ENCODE measurements at places on chromosomes 7 and 10.

DNA sequence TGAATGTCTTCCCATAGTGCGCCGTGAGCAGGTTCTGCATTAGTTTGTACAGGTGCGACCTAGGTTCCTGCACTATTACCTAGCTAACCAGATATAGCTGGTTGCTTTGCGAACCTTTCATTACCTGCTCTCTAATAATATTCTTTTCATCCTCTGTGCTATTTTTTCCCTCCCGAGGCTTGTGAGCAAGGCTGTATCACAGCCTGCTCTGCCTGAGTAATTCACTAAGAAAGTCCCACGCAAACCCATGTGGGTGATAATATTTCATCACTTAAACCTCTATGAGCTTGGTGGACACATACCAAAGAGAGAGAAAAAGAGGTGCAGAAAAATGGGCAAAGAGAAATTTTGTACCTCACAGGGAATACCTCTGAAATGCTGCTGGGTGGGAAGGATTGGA, 8.4 kb downstream of the INHBA start:
- DNase-seq: no peak

DNA sequence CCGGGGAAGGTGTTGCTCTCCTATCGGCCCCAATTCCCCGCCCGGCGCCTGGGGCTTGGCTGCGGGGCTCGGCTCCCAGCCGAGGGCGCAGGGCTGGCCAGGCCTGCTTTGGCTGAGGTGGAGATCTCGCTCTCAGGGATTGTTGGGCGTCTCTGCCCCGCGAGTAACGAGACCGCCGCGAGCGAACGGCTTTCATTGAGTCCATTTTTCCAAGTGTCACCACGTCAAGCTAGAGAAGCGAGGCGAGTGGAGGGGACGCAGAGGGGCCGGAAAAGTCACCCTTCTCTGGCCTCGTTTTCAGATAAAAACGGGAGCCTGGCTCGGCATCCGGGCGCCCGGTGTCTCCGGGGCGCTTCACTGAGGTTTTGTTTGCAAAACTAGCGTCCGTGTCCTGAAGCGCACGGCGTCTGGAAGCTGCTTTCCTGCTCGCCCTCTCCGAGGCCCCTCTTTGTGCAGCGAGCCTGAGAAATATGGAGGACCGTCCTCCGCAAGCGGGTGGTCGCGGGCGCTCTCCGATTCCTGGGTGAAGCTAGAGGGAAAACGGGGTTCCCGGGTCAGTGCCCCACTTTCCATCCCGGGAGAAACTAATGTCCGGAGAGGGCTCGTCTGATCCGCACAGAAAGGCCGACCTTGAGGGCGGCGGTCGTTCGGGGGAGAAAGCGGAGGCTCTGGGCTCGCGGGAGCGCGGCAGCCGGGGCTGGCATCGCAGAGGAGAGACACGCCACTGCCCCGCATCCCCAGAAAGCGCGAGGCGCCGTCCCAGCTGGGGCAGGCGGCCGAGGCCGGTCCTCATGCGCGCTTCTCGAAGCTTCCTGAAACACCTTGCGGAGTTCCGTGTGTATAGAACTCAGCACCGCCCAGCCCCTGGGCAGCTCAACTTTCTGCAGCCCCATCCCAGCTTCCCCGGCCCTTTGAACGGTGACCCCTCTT, 3.5 kb upstream of the EN2 start:
- no peak for DNase-seq

DNA sequence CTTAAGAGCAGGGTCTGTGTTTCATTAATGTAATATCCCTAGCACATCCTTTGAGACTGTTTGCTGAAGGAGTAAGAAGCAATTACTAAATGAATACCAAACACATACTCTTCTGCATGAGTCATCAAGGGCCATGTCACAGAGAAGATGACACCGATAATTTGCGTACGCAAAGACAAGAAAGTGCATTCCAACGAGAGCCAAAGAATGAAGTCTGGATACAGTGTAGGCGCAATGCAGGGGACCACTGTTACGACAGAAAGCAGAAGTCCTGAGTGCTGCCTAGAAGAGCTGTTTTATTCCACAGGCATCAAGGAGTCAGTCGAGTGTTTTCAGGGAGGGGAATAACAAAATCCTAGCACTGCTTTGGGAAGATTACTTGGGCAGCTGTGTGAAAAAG, 62.7 kb downstream of the VPS41 start:
- DNase-seq: no peak

GRCh38 chr7:135936497-135937217, 40.5 kb downstream of the MTPN start:
- DNase-seq: no peak

- no peak for DNase-seq
Observed at GRCh38 chr10:70324339-70324861, 40.6 kb upstream of the NPFFR1 start.

- no peak for DNase-seq
Observed at GRCh38 chr7:78576236-78576635, 777.7 kb downstream of the PHTF2 start.

DNA sequence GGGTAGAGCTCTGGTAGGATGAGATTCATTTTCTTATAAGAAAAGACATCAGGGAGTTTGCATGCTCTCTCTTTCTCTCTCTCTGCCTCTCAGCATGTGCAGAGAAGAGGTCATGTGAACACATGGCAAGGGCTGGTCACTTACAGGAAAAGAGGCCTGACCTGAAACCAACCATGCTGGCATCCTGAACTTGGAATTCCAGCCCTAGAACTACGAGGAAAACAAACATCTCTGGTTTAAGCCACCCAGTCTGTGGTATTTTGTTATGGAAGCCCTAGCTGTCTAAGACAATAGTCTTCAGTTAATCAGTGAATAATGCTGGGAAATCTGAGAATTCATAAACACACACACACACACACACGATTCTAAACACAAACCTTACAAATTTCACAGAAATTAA, 1104.2 kb upstream of the LRRN3 start:
- DNase-seq: no peak

GRCh38 chr7:110813986-110814385, 276.9 kb upstream of the LRRN3 start:
- DNase-seq: no peak

DNA sequence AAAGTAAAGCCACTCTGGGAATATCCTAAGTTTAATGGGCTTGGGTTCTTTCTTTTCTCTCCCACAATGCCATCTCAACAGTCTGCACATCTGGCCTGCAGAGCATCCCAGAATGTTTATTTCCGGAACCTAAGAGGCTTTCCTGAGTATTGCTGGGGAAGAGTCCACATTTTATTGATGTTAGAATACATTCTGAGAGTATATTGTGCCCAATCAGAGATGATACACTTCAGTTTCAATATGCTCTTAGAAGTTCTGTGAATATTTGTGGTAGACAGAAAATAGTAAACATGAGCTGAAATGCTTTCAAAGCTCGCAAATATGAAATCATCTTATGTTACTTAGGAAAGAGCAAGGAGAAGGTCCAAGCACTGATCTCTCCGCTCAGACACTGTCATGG, 200.6 kb downstream of the TWIST1 start:
- no peak for DNase-seq

DNA sequence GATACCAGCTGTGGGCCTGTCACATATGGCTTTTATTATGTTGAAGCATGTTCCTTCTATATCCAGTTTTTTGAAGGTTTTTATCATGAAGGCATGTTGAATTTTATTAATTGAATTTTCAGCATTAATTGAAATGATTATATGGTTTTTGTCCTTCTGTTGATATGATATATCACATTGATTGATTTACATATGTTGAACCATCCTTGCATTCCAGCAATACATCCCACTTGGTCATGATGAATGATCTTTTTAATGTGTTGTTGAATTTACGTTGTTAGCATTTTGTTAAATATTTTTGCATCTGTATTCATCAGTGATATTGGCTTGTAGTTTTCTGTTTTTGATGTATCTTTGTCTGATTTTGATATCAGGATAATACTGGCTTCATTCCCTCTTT, 21.2 kb downstream of the PRSS37 start:
- DNase-seq: no peak

DNA sequence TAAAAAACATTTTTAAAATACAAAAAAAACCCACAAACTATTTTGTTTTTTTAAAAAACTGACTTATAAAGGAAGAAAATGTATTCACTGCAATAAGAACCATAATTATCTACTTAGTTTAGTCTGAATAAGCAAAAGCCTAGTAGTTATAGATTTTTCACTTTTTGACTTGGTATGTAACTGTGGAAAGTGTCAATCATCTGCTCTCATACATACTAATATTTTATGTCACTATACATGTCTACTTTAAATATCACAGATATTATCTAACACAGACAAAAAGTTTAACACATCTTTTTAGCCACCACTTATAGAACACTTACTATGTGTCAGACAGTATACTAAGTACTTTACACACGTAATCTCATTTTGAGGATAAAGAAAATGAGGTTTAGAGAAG, 3.2 kb upstream of the JMJD1C start:
- no peak for DNase-seq

- DNase-seq: no peak
Observed at GRCh38 chr10:49001870-49002672, 62.4 kb upstream of the LRRC18 start.

DNA sequence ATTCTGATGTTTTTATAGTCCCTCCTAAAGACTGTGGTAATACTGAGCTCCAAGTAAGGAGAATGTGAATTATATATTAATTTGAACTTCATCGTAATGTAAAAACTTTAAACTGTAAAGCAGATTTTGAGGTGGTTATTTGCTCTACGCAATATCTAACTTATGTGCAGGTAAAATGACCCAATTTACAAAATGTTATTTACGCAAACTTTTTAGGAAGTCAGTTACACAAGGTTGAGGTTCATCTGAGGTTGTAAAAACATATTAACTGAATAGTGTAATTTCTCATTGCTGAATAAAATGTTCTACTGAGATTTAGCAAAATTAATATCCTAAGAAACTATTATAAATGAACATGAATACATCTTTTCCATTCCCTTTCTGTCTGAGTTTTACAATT, 15.8 kb downstream of the GLCCI1 start:
- no peak for DNase-seq

DNA sequence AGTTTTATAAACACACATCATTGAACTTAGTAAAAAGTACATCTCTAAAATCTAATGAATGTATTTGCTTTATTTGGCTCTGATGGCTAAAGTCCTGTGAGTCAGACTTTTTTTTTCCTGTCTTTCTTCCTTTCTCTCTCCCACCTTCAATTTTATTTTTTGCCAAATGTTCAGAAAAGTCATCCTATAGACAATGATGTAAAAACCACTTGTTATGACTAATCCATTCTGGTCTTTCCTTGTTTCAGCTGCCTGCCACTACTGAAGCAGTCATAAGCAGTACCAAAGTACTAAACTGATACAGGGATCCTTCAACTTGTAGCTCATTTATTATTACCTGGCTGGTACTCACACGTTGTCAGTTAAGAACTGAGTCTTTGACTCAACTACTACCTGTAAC, 23.9 kb downstream of the HECTD2 start:
- DNase-seq: no peak

DNA sequence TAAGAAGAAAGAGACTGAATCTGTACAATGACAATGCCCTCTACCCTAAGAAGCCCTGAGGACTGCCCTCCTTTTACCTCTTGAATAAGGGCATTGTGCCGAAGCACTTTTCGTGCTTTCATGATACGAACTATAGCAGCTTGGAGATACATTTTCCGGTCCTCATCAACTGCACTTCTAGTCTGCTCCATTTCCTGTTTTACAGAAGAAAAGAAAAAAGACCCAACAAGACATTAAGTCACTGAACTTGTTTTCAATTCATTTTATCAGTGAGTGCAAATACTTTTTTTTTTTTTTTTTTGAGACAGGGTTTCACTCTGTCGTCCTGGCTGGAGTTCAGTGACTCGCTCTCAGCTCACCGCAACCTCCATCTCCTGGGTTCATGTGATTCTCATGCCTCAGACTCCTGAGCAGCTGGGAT, 78.4 kb downstream of the CUL2 start:
- no peak for DNase-seq

DNA sequence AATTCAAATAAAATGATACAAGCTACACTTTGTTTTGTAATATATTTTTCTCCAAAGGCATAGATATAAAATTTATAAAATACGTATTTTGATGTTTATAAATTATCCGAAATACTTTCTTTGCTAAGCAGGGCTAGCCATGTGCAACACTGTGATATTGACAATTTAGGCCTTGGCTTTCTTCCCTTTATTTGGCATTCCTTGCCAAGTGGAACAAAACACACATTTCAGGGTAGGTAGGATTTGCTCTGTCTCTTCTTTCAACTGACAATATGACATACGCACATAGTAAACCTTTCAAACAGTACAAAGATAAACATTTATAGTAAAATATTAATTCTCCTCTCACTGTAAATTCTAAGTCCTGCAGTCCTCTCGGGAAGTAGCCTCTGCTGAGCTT, 103.3 kb upstream of the POT1 start:
- no peak for DNase-seq

DNA sequence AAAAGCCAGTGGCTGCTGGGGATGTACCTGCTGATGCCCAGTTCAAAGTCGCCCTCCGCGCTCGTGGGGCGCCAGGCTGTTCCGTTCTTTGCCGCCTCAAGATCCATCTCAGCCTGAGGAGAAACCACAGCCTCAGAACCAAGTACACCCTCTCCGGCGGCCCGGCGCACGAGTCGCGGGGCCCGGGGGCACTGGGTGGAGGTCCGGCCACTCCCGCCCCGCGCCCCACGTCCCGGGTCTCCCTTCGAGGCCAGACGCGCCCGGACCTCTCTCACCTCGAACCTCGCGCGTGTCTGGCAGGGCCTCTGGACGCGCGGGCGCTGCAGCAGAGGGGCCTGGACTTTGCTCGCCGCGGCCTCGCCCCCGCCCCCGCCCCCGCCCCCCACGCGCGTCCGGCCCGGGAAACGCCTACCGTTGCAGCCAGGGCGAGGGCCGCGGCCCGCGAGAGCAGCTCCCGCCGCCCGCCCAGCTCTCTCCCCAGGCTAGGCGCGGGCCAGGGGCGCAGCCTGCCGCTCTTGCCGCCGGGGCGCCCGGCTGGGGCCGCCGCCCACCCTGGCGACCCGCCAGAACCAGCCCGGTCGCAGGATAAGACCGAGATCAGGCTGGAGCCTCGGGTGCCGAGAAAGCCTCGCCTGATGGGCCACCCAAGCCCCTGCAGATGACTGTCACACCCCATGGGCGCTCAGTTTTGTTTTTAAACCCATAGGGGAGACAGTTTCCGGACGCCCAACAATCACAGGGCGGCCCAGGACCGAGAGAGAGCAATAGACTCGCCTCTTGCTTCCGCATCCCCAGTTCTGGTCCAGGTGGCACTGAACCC, at the start of gene ABCB4:
ABCB4 (minus strand) TSS at position 322 of the 820 bp plus-strand sequence; CDS start at position 107, 215 bp downstream.
- DNase-seq: no peak

DNA sequence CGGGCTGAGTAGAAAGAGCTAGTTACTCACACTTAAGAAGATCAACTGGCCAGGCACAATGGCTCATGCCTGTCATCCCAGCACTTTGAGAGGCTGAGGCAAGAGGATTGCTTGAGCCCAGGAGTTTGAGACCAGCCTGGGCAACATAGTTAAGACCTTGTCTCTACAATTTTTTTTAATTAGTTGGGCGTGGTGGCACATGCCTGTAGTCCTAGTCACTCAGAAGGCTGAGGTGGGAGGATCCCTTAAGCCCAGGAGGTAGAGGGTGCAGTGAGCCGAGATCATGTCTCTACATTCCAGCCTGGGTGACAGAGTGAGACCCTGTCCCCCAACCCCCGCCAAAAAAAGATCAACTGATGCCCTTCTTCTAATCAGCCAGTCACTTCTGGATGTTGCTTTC, 74.6 kb upstream of the ATP6V0A4 start:
- no peak for DNase-seq

- no peak for DNase-seq
Observed at GRCh38 chr10:72935361-72935760, 19.2 kb downstream of the PLA2G12B start.
